ENCODE measurements at places on chromosomes 5 and 9.
A peak's percentile ranks its signal among the peaks of the same experiment; 100 is the strongest.

GRCh38 chr5:78411586-78411985, 51.2 kb downstream of the SCAMP1 start:
- DNase-seq, result no peak

GRCh38 chr9:17776735-17777134, 197.9 kb downstream of the SH3GL2 start:
- peak; percentile 53 for DNase-seq

DNA sequence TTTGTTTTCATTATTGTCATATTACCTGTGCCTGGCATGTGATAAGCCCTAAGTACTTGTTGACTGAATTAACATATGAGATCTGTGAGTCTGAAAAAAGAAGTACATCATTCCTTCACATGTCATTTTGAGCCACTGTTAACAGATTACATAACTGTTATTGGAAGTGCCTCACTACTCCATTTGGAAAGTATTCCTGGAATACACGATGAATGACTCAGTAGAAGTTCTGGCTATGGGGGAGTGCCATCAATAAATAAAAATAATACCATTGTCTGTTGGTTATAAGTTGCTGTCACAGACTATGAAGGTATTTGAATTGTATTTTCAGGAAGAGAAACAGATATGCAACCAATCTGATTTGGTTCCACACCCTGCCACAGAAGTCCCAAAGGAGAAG, 12.9 kb downstream of the NIPSNAP3B start:
- DNase-seq, result no peak

- no peak for DNase-seq
Observed at GRCh38 chr5:456351-457194, 13.6 kb downstream of the EXOC3 start.

DNA sequence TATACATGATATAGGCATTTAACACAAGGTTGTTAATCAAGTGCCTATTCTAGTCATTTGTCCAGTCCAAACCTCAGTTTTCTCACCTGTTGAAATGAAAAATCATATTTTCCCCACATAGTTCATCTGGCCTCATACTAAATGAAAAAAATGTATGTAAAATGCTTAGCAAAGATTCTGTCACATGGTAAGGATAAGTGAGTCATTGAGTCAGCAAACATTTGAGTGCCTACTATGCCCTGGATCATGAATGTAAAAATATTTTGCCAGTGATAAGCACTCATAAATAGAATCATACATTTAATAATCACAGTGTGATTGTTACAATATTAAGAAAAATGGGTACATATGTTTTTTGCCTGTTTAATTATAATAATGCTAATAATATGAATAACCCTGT, 181.2 kb upstream of the PAPPA start:
- DNase-seq, result no peak

- no peak for DNase-seq
Observed at GRCh38 chr5:881551-881935, 11.1 kb downstream of the BRD9 start.

- no peak for DNase-seq
Observed at GRCh38 chr5:31106691-31107090, 86.8 kb upstream of the CDH6 start.

DNA sequence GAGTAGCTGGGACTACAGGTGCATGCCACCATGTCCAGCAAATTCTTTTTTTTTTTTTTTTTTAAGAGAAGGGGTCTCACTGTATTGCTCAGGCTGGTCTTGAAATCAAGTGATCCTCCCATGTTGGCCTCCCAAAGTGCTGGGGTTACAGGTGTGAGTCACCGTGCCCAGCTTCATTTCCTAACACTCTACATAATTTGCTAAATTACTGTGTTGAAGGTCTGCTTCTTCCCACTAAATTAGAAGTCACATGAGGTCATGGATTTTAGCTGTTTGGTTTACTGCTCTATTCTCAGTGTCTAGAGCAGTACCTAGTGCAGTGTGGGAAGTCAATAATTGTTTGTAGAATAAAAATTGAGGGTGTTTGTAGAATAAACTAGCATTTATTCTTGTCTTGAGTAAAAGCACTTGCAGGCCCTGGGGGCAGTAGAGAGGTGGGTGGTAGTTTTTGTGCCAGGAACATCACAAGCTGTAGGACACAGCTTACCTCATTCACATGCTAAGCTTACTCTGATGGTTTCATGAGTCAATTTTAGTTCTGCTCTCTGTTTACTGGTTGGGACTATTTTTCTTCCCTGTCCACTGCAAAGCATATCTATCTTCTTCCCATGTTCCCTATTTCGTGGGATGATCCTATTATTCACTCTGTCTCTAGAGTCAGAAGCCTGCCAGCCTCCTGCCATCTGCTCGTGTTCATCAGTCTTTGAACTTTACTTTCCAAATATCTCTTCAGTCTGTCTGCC, 7.0 kb downstream of the TEX48 start:
- DNase-seq, result no peak

GRCh38 chr5:452978-453710, 10.2 kb downstream of the EXOC3 start:
- DNase-seq, result no peak

GRCh38 chr9:123834889-123835562, 94.9 kb downstream of the DENND1A start:
- no peak for DNase-seq

DNA sequence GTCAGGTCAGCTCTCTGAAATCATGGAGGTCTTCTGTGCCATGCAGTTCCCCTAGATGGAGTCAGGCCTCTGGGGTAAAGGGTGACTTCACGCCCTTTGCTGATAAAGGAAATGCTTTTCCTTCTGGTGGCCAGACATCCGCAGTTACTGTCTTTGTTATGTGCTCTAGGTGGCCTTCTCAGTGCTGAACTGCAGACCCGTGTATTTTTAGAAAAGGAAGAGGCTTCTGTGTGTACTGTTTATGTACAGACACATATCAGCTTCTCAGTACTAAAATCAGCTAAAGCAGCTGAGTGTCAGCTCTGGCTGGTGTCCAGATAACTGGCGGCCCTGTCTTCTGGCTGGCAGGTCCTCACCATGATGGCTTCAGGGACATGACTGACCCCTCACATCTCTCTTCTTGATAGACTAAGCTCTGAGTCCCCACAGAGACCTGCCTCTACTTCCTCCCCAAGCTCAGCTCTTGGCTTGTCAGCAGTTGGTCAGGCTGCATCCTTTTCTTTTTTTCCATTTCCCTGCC, 75.3 kb downstream of the ARHGAP26 start:
- DNase-seq, result no peak

GRCh38 chr5:134003817-134004625, 754 bp downstream of the VDAC1 start:
- peak; percentile 52 for DNase-seq

DNA sequence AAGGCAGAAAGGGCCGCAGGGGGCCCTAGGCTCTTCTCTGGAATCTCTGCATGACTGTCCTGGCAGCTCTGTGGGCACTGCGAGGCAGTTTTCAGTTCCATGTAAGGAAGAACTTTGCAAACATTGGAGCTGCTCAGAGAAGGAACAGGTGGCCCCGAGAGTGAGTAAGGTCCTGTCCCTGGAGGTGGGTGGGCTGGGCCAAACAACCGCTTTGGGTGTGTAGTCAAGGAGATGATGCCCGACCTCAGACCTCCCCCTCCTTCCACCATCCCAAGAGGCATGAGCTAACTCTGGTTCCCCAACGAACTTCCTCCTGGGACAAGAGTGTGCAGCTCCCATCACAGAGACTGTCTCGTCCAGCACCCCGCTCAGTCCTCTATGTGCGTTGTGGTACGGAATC, 20.5 kb downstream of the CSF1R start:
- no peak for DNase-seq

- no peak for DNase-seq
Observed at GRCh38 chr5:135309391-135310327, 89.4 kb downstream of the MACROH2A1 start.

DNA sequence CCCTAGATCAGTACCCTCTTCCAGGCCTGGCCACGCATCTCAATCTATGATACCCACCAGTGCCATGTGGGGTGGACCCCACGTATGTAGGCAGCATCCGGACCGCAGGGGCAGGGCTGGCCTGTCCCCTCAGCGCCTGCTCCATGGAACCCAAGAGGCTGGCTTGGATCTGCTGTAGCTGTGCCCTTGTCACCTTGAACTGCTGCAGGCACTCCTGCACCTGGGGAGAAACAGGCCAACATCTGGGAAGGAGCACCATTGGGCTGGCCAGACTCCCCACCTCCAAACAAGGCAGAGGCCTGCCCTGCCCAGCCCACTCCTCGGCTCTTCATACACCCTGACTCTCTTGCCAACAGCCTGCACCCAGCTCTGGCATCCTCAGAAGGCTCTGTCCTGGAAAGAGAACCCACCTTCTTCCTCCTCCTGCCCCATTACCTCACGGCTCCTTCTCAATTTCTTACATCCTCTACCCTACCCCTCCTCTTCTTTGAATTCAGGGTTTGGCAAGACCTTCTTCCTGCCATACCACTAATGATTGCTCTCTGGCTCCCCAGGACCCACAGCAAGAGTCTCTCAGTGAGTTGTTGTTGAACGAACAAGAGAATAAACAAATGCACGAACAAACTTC, 7.7 kb downstream of the HK3 start:
- no peak for DNase-seq

GRCh38 chr9:99803694-99804093, 18.0 kb upstream of the NR4A3 start:
- DNase-seq, result no peak

GRCh38 chr5:14806456-14806855, 65.1 kb downstream of the ANKH start:
- peak; percentile 10 for DNase-seq

DNA sequence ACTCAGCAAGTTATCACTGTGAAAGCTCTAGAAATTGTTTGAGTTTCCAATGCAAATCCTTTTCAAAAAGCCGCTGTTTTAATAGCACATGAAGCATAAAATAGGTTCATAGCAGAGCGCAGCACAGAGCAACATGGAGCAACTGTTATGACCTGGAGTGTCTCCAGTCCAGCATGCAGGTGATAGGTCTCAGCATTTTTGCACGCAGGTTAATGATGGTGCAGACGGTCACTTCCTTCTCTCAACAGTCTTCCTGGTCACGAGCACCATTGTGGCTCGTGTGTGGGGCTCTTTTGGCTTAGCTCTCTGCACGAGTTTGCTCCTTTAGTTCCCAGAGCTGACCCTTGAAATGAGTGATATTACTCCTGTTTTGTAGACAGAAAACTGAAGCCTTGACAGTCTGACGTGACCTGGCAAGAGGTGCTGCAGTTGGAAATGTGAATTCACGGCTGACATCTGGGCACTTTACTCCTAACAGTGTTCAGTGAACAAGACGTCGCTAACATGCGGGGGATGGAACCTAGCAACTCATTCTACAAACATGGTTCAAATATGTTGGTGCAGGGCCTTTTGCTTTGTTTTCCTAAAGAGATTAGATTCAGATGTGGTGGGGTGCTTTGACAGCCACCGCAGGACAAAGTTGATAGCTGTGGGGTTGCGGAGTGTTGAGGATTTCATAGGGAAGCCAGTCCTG, 10.0 kb downstream of the TENT4A start:
- DNase-seq, result no peak

DNA sequence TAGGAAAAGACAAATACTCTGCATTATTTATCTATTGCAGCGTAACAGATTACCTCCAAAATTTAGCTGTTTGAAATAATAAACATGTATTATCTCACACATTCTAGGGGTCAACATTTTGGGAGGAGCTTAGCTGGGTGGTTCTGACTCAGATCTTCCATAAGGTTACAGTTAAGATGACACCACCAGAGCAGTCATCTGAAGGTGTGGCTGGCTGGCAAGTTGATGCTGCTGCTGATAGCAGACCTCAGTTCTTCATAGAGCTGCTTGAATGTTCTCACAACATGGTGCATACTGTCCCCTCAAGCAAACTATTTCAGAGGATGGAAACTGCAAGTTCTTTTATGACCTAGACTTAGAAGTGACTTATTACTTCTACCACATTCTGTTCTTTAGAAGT, 146.3 kb upstream of the FSTL4 start:
- DNase-seq, result no peak

DNA sequence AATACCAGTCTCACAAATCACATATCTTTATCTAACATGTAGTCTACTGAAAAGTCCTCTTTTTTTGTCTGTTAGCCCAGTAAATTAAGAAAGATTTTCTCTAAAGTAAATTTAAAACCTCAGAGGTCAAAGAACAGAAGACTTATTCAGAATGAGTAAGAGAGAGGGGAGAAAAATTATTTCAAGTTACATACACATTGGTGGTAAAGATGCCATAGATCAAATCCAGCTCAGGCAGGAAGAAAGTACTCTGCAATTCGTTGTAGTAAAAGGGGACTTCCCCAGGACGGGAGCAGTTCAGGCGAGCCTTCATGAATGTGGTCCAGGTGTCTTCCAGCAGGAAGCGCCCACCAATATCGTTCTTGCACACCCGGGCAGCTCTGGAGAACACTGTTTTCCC, 344.1 kb downstream of the SEMA5A start:
- DNase-seq, result no peak

DNA sequence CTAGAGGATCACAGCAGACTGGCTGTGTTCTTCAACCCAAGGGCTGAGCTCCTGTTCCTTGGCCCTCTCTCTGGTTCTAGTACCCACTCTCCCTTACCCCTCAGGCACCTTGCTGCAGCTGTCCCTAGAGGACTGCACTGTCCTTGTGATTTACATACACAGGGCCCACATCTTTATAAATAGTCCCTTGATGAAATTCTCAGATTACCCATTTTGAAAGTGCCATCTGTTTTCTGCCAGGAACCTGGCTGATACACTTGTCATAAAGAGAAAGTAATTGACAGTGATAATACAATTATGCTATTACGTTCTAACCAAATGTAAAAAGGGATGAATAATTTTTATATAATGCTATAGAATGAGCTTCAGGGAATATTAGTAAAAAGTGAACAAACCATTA, 16.5 kb upstream of the SPARC start:
- no peak for DNase-seq

- no peak for DNase-seq
Observed at GRCh38 chr5:139686706-139687441, 38.7 kb downstream of the CXXC5 start.

GRCh38 chr5:165057145-165057544, 1551.7 kb downstream of the MAT2B start:
- no peak for DNase-seq

GRCh38 chr5:112329419-112330090, 89.5 kb downstream of the EPB41L4A start:
- DNase-seq, result no peak

- DNase-seq, result no peak
Observed at GRCh38 chr5:78001197-78001596, 225.1 kb upstream of the TBCA start.

GRCh38 chr5:55232271-55232984, 980 bp downstream of the CCNO start:
- no peak for DNase-seq

DNA sequence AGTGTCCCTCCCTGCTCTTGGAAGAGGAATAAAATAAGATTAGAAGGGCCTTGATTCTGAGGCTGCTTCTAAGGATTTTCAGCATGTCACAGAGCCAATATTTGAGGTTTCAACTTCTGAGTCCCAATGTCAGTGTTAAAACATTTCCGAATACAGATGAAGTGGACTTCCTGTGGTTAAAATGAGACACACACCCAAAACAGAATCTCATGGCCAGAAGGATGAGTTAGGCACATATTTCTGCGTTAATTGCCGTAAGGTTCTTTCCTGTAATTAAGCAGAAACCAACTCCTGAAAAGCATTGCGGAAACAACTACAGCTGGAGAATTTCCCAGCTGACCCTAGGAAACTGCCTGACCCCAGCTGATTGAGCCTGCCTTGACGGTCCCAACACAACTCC, 10.4 kb upstream of the ZNF354B start:
- no peak for DNase-seq

- DNase-seq, result no peak
Observed at GRCh38 chr5:180689071-180689694, 39.8 kb upstream of the FLT4 start.
